ENCODE measurements at places on chromosomes 2 and 18.
A peak's percentile ranks its signal among the peaks of the same experiment; 100 is the strongest.

DNA sequence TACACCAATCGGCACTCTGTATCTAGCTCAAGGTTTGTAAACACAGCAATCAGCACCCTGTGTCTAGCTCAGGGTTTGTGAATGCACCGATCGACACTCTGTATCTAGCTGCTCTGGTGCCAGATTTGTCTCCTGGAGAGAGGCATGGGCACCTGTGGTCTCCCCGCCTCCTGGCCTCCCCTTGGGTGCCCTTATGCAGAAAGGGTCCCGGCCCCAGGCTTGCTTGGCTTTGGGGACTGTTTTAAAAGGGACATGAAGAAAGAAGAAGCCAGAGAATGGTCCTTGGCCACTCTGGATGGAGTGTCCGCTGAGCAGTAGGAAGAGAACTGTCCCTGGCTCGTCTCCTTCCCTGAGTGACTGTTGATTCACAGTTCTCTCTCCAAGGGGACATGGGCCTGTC lies 11.5 kb upstream of the ALPP start:
- DNase-seq = no peak

- DNase-seq = peak; percentile 73
These were observed 56.0 kb downstream of the TEX44 start for GRCh38 chr2:231648579-231649174.

- no peak for DNase-seq
These were observed 538.0 kb downstream of the SLC4A3 start for GRCh38 chr2:220165401-220165800.

DNA sequence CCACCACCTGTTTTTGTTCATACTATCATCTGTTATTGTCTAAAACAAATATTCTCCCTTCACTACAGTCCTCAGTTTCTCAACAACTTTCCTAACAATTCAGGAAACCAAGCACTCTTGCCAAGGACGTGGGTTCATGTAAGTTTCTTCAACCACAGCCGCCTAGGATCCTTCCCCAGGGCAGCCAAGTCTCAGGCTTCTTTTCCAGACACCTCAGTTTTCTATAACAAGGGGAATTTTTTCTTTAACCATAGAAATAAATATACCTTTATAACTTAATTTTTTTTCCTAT lies 39.4 kb upstream of the AGPS start:
- no peak for DNase-seq

DNA sequence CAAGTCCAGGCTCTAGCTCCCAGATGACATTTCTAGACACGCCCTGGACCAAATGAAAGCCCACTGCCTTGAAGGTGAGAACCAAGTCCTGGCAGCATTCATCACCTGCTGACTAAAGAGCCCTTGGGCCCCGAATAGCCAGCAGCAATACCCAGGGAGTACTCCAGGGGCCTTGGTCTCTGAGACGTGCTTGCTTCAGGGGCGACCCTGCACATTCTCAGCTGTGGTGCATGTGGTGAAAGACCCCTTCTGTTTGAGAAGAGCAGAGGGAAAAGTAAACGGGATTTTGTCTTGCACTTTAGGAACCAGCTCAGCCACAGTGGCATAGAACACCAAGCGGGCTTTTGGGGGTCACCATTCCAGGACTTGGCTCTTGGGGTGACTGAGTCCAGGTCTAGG lies 260.5 kb upstream of the MYT1L start:
- DNase-seq = no peak

- DNase-seq = peak; percentile 89
These were observed 902 bp upstream of the SMAD7 start for GRCh38 chr18:48951448-48952286.

DNA sequence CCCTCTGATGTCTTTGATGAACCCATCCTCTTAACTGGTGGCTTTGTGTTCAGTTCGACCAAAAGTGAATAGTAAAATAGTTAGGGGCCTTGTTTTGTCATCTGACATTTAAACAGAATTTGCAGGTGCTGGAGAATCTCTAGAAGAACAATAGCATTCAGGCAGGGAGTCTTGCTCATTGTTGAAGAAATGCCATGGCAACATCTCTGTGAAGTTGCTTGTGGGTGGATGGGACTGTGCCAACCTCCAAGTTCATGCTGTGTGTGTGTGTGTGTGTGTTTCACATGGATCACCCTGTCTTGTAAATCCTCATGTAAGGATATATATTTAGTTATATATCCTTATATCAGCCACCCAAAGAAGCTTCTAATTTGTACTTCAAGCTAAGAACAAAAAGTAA lies 66.7 kb downstream of the SKA1 start:
- DNase-seq = no peak

- DNase-seq = no peak
These were observed 39.1 kb downstream of the PCBP1 start for GRCh38 chr2:70126413-70126812.

DNA sequence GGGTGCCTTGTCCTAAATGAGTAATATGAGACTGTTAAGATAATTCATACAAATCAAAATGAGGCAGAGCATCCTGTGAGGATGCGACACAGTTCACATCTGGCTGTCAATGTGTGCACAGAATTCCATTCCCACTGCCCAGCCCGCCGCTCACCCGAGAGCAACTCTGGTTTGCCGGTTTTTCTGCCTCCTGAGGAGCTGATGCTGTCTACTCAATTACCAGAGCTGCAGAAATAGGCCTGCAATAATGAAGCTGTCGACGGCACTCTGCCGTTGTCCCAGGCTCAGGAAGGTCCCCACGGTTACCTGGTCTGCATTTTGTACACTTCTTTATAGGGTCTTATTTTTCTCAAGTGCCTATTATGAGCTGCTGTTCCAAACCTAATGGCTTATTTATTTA lies 55.7 kb upstream of the LYPD1 start:
- DNase-seq = no peak

- DNase-seq = no peak
These were observed 159.5 kb downstream of the NYAP2 start for GRCh38 chr2:225559072-225559415.

DNA sequence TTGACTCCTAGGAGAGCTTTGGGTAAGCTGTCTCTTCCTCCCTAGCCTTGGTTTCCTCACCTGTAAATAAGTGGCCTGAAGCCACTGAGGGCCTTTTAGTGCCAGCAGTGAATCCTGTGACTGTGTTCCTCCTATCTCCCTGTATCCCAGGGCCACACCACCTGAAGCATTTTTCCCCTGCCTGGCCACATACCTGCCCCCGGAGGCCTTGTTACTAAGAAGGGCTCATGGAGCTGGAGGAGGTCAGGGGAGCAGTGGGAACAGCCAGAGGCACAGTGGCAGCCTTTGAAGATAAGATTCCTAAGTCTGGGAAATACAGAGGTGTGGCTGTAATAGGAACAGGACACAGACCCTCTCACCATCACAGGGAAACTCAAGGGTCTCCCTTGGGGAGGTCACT lies 162.4 kb downstream of the SMAD7 start:
- DNase-seq = no peak

- DNase-seq = no peak
These were observed 612.6 kb upstream of the CDH2 start for GRCh38 chr18:28789502-28789901.

- no peak for DNase-seq
These were observed 74.8 kb downstream of the NOL10 start for GRCh38 chr2:10614939-10615338.

- no peak for DNase-seq
These were observed 123.3 kb upstream of the CWC22 start for GRCh38 chr2:180130403-180130802.

DNA sequence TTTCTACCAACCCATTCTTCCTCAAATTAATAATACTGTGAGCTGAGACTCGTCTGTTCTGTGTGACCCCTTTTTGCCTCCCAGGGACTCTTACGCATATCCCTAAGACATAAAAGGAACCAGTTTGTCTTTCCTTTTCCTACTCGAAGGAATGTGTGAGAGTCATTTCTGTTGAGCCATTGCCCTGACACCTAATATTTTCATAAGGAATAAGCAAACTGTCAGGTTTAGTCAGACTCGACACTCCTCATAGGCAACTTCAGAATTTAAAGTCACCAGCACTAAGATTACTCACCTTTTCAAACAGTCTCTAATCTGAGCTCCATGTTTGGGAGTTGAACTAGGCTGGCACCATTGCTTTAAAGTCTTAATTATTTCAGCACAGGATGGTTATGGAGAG lies 305.5 kb downstream of the IKZF2 start:
- no peak for DNase-seq

GRCh38 chr2:8453904-8454302 lies 228.0 kb upstream of the ID2 start:
- no peak for DNase-seq

GRCh38 chr2:12741380-12741779 lies 24.6 kb downstream of the TRIB2 start:
- DNase-seq = no peak

DNA sequence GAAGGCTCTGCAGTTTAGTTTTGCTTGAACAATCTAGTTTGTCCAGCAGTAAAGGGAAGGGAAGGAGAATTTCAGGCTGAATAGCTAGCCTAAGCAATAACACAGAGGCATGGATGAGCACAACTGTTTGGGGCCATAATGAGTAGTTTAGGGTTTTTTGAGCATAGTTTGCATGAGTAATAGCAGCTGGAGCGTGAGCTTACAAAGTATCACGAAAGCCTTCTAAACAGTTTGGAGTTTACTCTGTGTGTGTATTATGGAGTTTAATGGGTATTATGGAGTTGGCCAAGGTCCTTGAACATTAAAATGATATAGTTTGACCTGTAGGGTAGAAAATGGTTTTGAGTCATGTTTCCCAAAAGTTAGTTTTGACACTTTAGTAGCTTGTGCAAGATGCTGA lies 782.3 kb downstream of the ERBB4 start:
- DNase-seq = no peak

DNA sequence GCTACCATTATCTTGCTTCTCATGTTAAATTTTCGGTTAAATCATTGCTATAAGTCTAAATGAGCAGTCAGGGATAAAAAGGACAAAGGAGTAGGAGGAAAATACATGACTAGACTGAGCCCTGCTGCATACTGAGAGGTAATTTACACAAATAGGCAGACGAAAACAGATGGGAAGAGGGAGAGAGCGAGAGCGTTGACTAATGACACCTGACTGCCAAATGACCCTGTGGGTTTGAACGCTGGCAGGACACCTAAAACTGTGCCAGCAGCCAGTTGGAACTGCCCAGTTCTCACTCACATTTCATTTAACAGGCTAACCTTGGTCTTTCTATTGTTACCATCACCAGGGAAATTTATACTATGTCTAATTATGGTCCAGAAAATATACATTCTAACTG lies 978.2 kb downstream of the CPS1 start:
- DNase-seq = no peak

DNA sequence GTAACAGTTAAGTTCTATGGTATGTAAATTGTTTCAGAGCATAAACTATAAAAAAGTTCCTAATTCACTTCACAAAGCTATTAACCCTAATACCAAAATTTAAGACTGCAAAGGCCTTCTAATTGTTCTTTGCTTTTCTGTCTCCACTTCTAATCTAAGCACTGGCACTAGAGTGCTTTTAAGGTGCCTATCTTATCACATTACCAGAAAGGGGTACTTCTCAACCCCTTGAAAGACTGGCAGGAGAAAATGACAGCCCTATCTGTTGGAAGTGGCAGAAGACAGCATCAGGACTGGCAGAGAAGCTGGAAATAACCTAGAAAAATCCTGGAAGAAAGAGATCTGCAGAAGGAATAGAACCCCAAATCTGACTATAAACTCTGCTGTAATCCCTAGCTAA lies 10.3 kb downstream of the CNRIP1 start:
- DNase-seq = no peak

DNA sequence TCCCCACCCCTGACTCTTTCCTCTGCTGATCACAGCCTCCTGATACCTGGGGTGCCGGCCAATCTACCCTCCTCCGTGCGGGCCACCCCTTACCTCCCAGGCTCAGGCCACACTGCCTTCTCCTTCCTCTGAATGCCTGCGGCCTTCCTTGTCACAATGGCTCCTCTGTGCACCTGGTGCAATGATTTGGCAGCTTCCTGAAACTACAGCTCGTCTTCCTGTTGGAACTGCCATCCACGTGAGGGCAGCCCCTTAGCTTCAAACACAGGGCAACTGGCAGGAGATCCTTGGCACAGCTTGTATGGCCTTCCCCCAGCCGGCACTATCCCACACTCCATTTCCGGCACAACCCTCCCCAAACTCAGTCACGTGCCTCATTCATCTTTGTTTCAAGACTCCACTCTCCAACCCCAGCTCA lies 69.0 kb downstream of the STPG4 start:
- DNase-seq = no peak

All from HL-60 (cell line).